Neural crest cell (in vitro differentiated cells): ENCODE measurements at places on chromosomes 13 and 19.

- DNase-seq, result no peak
Observed at GRCh38 chr19:1944088-1944915, 3.3 kb downstream of the CSNK1G2 start.

DNA sequence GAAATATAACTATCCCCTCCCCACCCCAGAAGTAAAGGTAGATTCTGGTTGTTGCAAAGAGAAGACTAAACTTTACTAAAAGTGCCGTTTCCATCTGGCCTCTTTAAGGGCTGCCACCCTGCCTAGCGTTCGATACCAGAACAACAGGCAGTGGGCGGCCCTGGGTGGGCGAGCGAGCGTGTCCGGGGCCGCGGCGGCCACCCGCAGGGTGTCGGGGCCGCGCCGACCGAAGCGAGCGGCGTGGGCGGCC, 2.6 kb downstream of the FGF9 start:
- peak; percentile 11 for DNase-seq

DNA sequence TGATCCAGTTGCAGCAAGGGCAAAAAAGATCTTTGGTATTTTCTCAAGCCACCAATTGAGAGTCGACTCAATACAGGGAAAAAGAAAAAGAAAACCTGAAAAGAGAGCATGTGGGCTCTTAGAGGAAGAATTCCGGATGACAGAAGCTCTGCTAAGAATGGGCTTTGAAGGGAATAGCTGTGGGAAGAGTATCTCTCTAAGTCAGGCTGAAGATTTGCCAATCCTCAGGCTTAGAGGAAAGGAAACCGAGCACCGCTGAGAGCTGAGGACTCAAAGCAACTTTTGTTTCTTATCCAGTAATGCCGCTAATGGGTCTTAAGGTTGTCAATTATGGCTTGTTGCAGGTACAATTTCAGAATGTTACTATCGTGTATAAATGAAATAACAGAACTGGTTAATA, 166.4 kb downstream of the EFNB2 start:
- DNase-seq, result no peak

DNA sequence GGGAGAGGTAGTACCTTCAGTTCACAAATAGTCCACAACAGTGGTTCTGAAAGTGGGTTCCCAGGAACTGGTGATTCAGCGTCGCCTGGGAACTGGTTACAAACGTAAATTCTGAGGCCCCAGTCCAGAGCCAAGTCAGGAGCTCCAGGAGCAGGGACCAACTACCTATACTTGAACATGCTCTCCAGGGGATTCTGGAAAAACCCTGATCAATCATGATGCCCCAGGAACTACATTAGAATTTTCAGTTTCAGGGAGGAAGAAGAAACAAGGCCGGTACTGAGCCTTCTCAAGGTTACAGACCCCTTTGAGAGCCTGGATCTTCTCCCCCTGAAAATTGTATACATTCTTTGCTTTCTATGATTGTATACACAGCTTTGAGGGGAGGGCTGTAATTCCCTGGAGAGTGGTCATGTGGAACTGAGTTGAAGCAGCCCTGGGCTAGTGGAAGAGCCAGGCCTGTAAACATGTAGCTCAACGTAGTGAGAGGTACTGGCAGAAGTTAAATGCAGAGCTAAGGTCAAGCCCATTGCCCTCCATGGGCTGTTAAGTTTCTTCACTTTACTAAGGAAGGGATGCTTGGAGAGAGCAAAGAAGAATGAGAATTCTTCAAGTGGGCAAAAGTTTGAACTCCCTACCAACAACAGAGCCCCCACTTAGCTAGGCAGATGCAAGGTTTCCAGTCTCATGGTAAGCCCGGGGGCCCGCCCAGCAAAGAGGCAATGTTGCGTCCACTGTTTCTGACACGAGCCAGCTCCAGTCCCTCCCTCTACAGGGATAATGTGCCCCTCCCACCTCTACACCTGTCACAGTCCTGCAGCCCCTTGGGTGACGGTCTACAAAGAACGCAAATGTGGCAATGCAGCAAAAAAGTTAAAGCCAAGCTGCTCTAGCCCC, 17.0 kb downstream of the DOCK9 start:
- DNase-seq, result no peak
